ENCODE measurements at places on chromosomes 3 and 15. TPM values are rescaled to one million over a fixed set of nuclear protein-coding genes. Genes with fewer than 3 reads are reported as not detected.

MAGEL2 gene
- not detected for total RNA-seq

EIF1B gene
- total RNA-seq = 81.4 TPM

MUSTN1 gene
- 1.5 TPM for total RNA-seq

SLC38A3 gene
- not detected for total RNA-seq

TM6SF1 gene
- total RNA-seq = 0.78 TPM

ALG1L2 gene
- total RNA-seq = not detected

GPR62 gene
- not detected for total RNA-seq

GPR27 gene
- total RNA-seq = 2.3 TPM

OR5K2 gene
- not detected for total RNA-seq

CD200R1 gene
- 3.5 TPM for total RNA-seq

CPLX3 gene
- not detected for total RNA-seq

CXCR6 gene
- 5.9 TPM for total RNA-seq

Data from CD8-positive, alpha-beta memory T cell (primary cell).